ENCODE measurements at places on chromosomes 13 and 19.

GRCh38 chr13:101697745-101698144 is 245.3 kb downstream of the ITGBL1 start:
- no peak for DNase-seq

DNA sequence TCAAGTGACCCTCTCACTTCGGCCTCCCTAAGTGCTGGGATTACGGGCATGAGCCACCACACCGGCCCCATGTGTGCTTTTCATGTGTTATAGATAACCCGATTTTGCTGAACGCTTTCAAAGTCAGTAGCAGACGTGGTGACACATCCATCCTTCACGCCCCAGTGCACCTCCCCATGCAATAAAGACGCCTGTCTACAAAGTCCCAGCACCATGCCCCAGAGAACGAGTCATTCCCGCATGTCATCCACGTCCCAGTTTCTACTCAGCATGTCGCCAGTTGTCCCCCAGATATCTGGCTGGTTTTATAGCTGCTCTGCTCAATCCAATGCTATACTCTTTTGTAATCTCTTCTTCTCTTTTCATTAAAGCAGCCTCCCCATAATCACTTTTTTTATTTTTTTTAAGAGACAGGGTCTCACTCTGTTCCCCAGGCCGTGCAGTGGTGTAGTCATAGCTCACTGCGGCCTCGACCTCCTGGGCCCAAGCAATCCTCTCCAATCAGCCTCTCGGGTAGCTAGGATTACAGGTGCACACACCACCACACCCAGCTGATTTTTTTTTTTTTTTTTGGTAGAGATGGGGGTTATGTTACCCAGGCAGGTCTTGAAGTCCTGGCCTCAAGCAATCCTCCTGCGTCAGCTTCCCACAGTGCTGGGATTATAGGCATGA is 42.5 kb downstream of the DNM2 start:
- no peak for DNase-seq

DNA sequence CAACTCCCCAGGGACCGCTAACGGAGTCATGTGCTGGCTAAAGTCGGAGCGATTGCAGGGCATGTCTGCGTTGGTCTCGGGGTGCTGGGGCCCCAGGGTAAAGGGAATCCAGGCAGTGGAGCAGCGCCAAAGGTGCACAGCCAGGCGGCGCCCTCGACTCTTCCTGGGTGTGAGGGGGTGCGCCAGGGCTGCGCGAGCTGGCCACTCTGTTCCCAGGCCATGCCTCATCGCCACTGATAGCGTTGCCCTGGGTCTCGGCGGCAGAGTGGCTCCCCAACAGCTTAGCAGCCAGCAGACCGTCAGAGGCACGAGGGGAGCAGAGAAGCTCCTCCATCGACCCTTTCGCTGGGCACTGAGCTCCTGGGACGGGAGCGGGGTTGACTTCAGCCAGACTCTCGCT is 152.7 kb downstream of the B3GLCT start:
- DNase-seq: no peak

GRCh38 chr13:30731361-30732045 is 3.8 kb upstream of the ALOX5AP start:
- DNase-seq: no peak

GRCh38 chr19:41192574-41193429 is at the start of gene CYP2S1:
Gene CYP2S1 (plus strand): TSS chr19:41193219. CDS start chr19:41193265, 46 bp downstream.
- no peak for DNase-seq

GRCh38 chr13:80341101-80341755 is at the start of gene SPRY2:
Gene SPRY2 (minus strand): TSS chr13:80341126. CDS start chr13:80337705, 3,421 bp downstream.
- peak; percentile 88 for DNase-seq

DNA sequence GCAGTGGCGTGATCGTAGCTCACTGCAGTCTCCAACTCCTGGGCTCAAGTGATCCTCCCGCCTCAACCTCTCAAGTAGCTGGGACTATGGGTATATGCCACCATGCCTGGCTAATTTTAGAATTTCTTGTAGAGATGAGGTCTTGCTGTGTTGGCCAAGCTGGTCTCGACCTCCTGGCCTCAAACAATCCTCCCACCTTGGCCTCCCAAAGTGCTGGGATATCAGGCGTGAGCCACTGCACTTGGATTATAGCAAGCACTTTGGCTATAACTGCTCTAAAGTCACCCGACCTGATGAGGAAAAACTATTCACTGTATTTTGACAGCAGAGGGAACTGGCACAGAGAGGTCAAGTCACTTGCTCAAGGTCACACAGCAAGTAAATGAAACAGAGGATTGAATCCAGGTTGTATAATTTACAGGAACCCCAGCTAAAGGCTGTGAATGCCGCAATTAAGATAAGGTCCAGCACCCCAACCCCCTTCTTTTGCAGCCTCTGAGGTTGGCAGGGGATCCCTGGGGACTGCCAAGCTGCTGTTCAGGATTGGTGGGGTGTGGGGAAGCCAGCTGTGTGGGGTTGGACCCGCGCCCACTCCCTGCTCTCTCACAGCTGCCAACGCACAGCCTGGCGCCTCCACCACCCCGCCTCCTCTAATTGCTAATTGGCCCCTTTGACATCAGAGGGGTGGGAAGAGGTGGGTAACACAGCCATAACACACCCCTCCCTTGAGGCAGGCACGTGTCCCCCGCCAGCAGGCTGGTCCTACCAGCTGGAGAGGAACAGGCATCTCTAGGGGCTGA is 6.0 kb downstream of the TMIGD2 start:
- no peak for DNase-seq

DNA sequence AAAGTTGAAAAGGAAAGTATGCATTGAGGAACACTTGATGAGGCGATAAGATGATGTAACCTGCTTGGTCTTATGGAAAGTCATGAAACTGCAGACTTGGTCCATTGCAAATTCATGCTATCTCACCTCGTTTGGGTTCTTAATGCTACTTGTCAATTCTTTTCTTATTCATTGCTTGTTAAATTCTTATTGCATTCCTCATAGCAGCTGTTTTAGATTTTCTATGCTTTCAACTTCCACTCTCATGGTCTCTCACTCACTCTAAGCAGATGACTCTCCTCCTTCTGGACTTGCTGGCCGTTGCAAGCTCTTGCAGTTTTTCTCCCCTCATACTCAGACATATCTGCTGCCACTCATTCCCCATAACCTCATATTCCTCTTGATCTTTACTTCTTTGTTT is 67.8 kb upstream of the CSNK1A1L start:
- DNase-seq: no peak

DNA sequence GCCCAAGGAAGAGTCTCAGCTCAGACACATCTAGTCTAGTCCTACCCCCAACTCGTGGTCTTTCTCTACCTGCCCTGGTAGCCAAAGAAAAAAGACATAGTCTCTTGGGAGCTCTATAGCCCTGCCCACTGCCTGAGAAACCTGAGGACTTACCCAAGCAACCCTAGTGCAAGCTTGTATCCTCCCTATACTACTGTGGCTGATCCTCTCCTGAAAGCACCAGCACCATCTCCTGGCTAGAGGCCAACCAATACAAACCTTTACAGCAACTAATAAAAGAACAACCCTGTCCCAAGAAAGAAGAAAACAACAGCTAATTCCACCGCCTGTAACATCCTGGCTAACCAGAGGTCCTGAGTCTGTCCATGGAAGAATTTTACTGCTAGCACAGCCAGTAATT is 532.4 kb downstream of the SLITRK6 start:
- DNase-seq: no peak

DNA sequence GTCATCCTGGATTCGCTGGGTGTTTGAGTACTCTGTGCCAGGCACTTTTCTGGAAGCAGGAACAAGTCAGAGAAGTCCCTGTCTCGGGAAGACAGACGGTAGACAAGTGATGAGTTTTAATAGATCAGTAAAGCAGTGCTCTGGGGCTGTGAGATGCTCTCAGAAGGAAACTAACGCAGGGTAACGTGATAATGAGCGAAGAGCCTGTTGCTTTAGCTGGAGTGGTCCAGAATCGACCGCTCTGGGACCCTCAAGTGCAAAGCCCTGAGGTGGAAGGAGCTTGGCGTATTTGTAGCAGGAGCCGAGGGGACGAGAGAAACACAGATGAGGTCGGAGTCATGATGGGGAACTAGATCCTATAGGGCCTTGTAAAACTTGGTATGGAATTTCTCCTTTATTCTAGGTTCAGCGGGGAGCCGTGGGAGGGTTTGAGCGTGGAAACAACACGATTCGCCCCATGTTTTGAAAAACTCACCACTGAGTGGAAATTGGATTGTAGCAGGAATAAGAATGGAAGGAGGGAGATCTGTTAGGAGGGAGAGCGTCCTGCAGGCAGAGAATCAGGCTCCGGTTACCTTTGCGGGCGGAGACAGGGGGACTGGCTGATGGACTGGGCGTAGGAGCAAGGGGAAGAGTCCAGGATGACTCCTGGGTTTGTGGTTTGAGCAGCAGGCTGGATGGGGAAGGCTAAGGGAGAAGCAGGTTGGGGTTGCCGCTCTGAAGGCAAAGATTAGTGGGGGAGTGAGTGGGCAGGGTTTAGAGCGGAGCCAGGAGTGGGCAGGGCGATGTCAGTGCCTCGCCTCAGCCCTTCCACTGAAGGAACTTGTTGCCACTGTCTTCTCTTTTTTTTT is 763 bp downstream of the POLD1 start:
- DNase-seq: no peak

DNA sequence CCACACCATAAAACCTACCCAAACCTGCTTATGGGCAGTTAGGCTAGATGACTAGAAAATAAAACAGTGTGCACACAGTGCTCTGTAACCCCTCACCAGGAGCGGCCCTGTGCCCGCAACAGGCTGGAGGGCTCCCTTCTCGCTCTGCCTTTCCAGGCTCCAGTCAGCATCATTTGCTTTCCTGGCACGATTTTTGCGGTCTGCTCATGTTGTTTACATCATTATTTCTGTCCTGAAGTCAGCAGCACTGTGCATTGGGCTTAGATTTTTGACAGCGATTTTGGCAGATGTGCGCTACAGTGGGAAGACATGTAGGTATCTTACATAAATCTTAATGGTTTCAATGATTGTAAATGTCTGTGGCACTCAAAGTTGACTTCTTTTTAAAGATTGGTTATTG is 344.0 kb downstream of the MTUS2 start:
- no peak for DNase-seq

GRCh38 chr19:13154241-13154778 is 4.1 kb downstream of the IER2 start:
- peak; percentile 47 for DNase-seq

GRCh38 chr19:54268936-54269335 is 11.9 kb upstream of the LILRB5 start:
- DNase-seq: no peak

GRCh38 chr13:26280295-26280694 is 26.4 kb downstream of the CDK8 start:
- no peak for DNase-seq

- DNase-seq: no peak
These were observed 57.5 kb downstream of the RAP2A start for GRCh38 chr13:97491452-97491851.

- no peak for DNase-seq
These were observed 455.4 kb downstream of the IRS2 start for GRCh38 chr13:109331011-109331433.

Measured in SW 1271 (cell line).